ENCODE measurements at places on chromosomes 5 and 9.
A peak's percentile ranks its signal among the peaks of the same experiment; 100 is the strongest.

- no peak for DNase-seq
These were observed 7.8 kb downstream of the RAI14 start for GRCh38 chr5:34663771-34664496.

- no peak for DNase-seq
These were observed 311.9 kb upstream of the TRPC7 start for GRCh38 chr5:136677217-136677616.

GRCh38 chr9:125654121-125654520 is 52.9 kb downstream of the MAPKAP1 start:
- DNase-seq = no peak

- no peak for DNase-seq
These were observed 84.8 kb downstream of the PCDH1 start for GRCh38 chr5:141793403-141793802.

- peak; percentile 50 for DNase-seq
These were observed 140.4 kb downstream of the ESM1 start for GRCh38 chr5:54844905-54845566.

GRCh38 chr5:140242890-140243585 is 59.9 kb downstream of the PFDN1 start:
- no peak for DNase-seq

GRCh38 chr5:8756498-8757084 is 789.3 kb downstream of the SEMA5A start:
- DNase-seq = no peak

- peak; percentile 4 for DNase-seq
These were observed 115.3 kb downstream of the TLE4 start for GRCh38 chr9:79687131-79687447.

- DNase-seq = peak; percentile 77
These were observed 7.3 kb upstream of the C5orf58 start for GRCh38 chr5:170225326-170226128.

DNA sequence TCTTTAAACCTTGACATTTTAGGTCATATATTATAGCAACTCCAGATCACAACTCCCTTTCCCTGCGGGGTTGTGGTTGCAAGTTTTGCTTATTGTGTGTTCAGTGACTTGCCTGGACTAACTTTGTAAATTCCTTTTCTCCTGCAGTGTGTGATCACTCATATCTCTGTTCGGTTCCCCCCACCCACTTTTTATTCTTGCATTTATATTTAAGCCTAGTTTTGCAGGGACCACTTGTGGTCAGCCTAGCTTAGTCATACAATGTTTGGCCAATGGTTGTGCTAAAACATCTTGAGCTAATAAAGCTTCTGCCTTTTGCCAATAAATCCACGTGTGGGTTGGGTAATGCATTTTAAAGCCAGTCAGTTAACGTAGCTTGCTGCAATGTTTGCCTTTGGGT is 146.5 kb upstream of the IRX4 start:
- no peak for DNase-seq

DNA sequence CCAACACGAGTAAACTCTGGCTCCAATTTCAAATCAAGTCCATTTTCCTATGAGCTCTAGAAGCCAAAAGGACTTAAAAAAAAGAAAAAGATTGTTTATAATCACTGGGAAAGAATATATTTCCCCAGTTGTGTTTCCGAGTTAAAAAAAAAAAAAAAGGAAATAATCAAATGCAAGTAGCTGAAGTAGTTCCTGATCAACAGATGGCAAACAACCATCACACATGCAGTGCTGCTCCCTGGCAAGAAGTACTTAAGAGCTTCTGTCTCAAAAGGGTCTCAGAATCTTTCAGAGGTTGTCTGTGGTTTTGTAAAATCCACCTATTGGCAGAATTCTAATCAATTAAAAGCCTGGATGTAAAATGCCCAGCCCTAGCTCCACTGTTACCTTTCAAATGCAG is 387.9 kb downstream of the RAB3C start:
- DNase-seq = no peak

DNA sequence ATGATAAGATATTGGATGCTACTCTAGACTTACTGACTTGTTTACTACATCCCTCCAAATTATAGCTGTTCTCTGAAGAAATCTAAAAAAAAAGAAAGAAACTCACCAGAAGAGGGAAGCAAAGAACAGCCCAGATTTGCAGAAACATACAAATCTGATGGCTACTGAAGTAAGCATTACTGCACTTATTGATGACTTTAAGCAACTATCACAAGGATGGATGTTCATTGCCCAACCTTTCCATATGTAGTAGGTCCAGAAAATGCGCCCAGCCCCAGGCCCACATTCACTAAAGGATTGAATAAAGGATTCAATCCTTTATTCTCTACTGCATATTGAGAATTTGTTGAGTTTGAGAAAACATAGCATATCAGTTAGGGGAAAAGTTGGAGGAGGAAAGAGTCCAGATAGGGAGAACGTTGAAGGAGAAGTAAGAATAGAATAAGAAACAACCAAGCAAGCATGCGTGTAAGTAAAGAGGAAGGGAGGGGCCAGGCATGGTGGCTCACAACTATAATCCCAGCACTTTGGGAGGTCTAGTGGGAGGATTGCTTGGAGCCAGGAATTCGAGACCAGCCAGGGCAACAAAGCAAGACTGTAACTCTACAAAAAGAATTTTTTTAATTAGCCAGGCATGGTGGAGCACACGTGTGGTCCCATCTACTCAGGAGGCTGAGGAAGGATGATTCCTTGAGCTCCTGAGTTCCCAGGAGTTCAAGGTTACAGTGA is 33.8 kb upstream of the DTWD2 start:
- peak; percentile 15 for DNase-seq

- DNase-seq = no peak
These were observed 142.9 kb downstream of the SLCO4C1 start for GRCh38 chr5:102153003-102153759.

GRCh38 chr9:110573305-110573704 is 6.2 kb downstream of the SVEP1 start:
- no peak for DNase-seq

DNA sequence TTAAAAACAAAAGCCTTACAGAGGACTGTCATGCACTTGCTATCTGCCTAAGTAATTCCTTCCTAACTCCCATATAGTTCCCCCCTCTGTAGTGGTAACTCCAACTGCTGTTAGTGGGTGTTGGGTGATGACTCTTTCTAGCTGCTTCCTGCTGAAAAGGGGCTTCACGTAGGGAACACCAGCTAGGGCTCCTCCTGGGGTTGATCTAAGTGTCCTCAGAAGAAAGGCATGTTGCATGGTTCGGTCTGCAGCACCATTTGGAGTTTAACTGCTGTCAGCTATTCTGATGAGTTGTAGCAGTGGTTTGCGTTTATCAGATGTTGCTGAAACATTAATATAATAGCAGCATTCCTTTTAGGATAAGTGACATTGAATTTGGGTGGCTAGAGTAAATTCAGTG is 281.9 kb upstream of the TUSC1 start:
- DNase-seq = no peak

- DNase-seq = no peak
These were observed 53.9 kb downstream of the MEF2C start for GRCh38 chr5:88829054-88829453.

- peak; percentile 46 for DNase-seq
These were observed 20.5 kb downstream of the SEMA4D start for GRCh38 chr9:89477384-89477783.

GRCh38 chr9:23622396-23622795 is 203.6 kb downstream of the ELAVL2 start:
- no peak for DNase-seq

GRCh38 chr5:60437308-60437707 is 262.7 kb downstream of the DEPDC1B start:
- DNase-seq = no peak

GRCh38 chr9:7227951-7228350 is 470.2 kb downstream of the KDM4C start:
- DNase-seq = no peak

- no peak for DNase-seq
These were observed 144.9 kb downstream of the CEP120 start for GRCh38 chr5:123278284-123278683.

GRCh38 chr9:27108981-27109541 is at the start of gene TEK:
TEK (plus strand) TSS chr9:27109225; CDS start chr9:27109591, 366 bp downstream.
- no peak for DNase-seq

DNA sequence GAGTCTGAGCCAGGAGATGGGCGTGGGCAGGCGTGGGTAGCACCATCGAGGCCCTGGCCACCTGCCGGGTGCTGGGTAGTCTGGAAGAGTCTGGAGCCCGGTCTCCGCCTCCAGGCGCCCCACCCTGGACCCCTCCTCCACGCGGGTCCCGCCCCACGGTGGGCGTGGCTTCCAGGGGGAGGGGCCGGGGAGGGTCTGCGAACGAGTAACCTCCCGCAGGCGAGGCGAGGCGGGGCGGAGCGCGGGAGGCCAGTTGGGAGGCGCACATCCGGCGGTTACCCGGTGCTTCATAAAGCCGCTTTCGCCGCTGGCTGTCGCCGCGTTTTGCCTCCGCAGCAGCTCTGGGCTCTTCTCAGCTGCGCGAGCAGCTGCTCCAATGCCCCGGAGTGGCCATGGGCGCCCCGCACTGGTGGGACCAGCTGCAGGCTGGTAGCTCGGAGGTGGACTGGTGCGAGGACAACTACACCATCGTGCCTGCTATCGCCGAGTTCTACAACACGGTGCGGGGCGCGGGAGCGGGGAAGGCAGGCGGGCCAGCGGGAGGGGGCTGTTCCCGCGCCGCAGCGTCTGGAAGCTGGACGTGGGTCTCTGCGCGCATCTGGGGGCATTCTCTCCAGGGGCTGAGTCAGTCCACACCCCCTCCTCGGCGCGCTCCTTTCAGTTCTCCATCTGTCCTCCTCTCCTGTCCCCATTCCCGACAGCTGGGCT is at the start of gene ACER2:
TSS of gene ACER2 (plus strand) at position 317 of the 708 bp plus-strand sequence. CDS start at position 393, 76 bp downstream.
- peak; percentile 96 for DNase-seq

DNA sequence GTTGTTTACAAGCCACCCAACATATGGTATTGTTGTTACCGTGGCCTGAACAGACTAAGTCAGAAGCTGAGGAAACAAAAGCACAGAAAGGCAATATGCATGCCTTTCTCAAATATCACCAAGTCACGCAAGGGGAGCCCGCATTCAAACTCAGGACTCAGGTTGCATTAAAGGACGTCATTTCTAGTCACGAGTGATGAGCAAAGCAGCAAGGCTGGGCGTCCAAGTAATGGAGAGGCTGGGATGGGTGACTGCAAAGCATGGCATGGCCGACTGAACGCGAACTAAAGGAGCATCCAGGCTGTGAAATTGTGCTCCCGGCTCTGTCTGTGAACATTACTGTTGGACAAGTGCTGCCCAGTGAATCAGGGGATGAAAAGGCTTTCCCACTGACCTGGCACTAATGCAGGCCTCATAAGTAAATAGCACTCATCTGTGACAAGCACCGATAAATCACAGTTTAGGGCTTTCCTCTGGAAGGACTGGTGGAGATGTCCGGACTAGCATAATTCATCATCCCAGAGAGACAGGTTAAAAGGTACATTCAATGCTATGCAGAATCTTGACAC is 202.8 kb downstream of the SPOCK1 start:
- no peak for DNase-seq

DNA sequence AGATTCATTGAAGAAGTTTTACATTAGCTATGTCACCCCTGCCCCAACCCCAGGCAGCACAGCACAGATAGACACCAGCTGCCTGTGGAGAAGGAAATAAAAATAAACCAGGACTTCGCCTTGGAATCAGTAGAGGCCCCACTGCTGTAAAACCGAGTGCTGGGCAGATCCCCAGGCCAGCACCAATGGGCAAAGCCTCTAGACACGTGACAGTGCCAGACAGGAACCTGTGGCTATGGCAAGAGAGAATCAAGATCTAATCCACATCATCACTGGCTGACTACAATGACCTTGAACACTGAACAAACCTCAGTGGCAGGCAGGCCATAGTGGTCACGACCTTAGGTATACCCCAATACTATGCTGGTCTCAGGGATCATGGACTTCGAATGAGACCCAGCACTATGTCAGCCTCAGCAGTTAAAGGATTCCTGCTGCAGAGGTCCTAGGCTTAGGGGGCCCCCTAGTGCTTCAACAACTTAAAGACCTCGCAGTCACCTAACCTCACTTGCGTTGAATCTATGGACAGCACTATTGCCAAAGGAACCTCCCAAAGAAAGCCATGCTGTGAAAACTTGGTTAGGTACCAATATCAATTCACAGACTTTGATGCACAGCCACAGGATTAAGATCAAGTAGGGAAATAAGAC is 2118.6 kb upstream of the C9orf72 start:
- no peak for DNase-seq

GRCh38 chr9:14170392-14170931 is 143.5 kb downstream of the NFIB start:
- no peak for DNase-seq

DNA sequence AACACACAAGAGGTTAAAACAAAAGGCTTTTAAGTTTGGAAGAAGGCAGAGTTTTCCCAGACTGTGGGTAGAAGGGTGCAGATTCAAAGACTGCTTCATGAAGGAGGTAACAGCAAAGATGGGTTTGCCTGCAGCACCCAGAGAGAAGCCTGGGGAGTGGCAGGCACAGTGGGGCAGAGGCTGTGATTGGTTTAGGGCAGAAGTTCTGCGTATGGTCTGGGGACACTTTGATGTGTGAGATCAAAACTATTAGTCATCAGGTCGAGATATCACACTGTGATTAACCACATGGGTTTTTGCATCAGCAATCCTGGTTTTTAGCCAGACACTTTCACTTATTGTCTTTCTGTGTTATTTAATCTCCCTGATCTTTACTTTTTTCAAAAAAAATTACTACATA is 188.8 kb upstream of the GLRA1 start:
- peak; percentile 41 for DNase-seq

DNA sequence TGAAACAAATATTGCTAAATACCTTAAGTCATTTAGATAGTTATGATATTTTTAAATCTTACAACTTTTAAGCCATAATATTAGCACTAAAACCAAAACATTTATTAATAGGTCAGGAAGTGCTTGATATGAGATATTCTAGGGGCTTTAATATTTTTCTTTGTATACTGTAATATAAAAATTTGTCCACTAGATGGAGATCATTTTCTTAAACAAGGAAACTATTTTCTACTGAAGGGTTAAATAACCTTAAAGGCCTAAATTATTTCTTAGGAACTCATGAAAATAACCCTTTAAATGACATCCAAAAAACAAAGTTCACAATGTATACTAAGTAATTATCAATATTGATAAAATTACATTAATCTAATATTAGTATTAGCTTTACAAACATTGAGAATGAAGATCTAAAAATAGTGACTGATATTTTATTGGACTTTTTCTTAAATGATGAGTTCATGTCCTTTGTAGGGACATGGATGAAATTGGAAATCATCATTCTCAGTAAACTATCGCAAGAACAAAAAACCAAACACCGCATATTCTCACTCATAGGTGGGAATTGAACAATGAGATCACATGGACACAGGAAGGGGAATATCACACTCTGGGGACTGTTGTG is 635.7 kb downstream of the RAB3C start:
- DNase-seq = no peak

DNA sequence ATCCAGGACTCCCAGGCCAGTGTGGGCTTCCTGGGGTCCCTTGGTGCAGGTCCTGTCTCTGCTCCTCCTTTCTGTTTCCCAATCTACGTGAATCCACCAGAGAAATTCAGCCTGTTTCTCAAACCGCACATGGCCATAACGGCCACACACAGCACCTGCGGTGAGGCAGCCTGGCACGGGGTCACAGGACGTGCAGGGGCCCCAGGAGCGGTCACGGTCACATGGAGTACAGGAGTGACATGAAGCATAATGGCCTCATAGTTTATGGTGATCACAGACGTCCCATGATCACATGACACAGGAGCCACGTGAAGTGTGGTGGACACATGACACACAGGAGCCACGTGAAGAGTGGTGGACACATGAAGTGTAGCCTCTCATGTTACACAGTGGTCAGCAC is 248.5 kb upstream of the IRX4 start:
- no peak for DNase-seq

GRCh38 chr5:113221294-113222176 is 213.3 kb downstream of the TSSK1B start:
- DNase-seq = no peak

GRCh38 chr9:13279284-13280141 is at the start of gene MPDZ:
MPDZ (minus strand) TSS chr9:13279692; CDS start chr9:13250315, 29,377 bp downstream.
- DNase-seq = no peak
